AG10803 (cell line): ENCODE measurements at places on chromosomes 11 and 22.
A peak's percentile ranks its signal among the peaks of the same experiment; 100 is the strongest.

DNA sequence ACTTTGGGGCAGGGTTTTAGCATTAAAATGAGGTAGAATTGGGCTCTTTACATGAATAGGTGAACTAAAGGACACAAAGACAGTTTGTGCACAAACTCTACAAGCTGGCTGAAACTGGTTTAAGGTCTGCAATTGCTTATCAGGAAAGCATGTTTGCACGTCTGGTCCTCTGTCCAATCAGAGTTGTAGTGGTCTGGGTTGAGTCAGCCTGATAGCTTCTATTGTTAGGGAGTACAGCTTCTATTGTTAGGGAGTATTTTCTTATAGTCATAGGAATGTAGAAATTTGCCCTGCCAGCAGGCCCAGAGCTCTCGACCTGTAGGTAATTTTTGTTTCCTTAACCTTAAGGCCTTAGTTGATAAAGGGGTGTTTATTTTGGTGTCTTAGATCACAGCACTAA lies 1422.4 kb downstream of the LRRC4C start:
- DNase-seq, result no peak

DNA sequence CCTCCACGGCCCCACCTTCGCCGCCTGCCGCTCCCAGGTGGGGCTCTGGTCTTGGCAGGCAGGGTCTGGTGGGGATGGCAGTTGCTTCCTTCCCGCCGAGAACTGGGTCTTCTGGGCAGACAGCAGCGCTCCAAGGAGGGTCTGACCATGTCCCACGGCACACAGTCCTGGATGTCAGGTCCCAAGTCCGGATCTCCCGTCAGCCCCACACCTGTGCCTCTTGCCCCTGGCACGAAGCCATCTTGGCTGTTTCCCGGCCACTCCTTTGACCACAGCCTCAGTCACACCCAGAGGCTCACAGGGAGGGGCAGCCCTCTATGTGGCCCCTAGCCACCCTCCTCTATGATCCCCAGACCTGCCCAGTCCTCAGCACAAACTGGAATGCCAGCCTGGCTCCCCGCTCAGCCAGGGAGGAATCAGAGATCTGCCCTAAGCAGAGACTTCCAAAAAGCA lies 14.3 kb downstream of the MUC5B start:
- DNase-seq, result no peak

GRCh38 chr11:12949453-12949852 lies 59.7 kb upstream of the RASSF10 start:
- no peak for DNase-seq

DNA sequence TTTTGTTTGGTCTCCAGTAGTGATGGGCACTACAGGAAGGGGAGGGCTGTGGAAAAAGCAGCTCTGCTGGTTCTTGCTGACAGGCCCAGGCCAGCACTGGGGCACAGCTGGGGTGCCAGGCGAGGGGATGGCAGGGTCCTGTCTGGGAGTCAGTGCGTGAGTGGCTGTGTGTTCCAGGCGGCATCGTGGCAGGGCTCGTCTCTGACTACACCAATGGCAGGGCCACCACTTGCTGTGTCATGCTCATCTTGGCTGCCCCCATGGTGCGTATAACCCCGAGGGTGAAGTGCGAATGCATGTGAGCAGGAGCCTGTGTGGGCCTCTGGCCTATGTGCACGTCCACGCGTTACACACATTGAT lies 20.9 kb downstream of the SLC37A2 start:
- DNase-seq, result no peak

DNA sequence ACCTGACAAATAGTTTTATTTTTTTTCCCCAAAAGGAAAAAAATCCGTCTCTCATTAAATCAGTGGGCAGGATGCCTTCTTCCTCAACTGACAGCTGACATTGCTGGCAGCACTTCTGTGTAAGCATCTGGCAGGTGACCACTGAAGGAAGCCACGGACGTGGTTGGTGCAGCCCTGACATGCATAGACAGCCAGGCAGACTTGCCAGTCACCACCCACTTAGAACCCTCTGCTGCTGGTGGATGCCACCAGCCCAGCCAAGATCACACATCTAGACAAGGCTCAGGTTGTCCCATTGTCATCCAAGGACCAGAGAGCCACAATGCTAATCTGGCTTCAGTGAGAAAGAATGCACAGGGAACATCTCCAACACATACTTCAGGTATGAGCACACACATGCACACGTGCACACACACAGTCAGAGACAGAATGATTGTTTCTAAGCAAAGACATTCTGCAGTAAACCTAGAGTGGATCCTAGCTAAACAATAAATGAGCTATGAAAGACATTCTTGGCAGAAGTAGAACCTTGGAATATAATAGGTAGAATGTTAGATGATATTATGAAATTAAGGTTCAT lies 49.8 kb upstream of the BMAL1 start:
- no peak for DNase-seq

- DNase-seq, result no peak
These were observed 9.0 kb upstream of the RAG1 start for GRCh38 chr11:36558571-36559413.

GRCh38 chr11:114059278-114059983 lies at the start of gene ZBTB16:
Gene ZBTB16, plus strand, starts transcription at chr11:114059711. Its CDS starts 3,590 bp downstream, at chr11:114063301.
- no peak for DNase-seq

DNA sequence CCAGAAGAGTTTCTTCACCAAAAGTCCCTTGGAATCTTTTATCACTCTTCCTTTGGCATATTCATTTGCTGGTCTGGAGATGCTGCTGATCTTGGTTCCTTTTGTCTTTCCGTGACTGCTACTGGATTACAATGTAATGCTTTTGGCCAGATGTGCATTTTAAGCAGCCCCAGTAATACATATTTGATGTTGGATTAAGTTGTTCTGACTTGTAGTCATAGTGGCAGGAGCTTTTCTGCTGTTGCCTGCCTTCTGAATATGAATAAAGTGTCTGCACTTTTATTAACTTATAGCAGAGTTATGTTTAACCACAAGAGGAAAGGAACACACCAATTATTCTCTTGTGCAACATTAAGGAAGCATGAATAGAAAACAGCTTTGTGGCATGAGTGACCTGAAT lies 360.0 kb upstream of the DDI1 start:
- peak; percentile 73 for DNase-seq

GRCh38 chr22:45771711-45772110 lies 100.1 kb downstream of the ATXN10 start:
- DNase-seq, result no peak

DNA sequence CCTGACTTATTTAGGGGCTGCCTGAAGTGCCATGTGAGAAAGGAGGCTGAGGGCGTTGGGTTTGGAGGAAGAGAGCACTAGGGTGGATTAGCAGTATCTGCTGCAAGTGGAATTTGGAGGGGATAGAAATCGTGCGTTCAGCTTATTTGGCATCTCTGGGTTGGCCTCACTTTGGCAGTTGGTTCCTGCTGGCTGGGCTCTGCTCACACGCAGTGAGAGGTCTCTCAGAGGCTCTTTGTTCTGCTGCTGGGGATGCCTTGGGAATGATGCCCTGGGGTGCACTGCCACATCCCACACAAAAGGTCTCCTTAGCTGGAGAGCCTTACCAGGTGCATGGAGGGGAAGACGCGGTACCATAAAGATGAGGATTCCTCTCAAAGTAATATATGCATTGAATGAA lies 17.7 kb upstream of the MICAL2 start:
- no peak for DNase-seq

DNA sequence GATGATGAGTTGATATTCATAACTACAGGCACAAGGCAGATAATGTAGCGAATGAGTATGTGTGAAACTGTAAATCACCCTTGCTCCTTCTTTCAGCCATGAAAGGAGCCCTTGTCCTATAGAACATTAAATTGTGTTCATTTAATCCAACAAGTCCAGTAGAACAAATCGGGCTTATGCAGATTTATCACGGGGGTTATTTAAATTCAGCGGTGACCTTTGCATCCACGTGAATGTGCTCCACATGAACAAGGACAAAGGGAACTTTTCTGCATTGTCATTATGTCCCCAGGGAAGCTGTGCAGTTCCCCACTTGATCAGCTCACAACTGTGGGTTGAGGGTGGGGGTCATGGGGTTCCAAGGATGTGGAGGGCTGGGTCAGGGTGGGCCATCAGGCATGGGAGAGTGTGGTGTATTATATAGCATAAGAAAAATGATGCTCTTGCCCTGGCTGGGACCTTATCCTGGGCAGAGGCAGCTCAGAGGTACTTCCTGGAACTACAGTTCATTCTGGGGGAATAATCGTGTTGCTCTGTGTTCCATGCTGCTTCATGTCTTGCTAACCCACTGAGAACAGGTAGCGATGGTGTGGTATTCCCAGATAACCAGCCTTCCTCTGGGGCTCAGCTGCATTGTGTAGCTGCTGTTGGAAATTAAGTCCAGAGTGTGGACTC lies 306.6 kb downstream of the FAT3 start:
- no peak for DNase-seq

DNA sequence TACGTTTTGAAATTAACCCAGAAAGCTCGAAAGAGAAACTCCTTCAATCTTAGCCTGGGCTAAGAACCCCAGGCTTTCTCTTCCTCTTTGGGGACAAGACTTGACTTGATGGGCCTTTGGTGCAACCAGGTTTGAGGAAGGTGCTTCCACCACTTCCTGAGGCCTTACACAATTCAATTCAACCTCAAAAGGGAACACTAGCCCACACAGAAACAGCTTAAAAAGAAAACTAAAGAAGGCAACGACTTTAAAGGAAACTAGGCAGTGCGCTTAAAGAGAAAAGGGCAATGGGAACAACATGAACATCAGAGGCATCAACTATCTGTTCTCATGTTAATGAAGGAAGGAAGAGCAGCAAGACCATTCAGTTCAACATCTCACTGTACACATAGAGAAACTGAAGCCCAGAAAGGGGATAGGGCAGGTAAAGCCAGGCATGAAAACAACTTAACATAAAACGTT lies 24.8 kb downstream of the PAK1 start:
- no peak for DNase-seq
